ENCODE measurements at places on chromosomes 7 and 10.

DNA sequence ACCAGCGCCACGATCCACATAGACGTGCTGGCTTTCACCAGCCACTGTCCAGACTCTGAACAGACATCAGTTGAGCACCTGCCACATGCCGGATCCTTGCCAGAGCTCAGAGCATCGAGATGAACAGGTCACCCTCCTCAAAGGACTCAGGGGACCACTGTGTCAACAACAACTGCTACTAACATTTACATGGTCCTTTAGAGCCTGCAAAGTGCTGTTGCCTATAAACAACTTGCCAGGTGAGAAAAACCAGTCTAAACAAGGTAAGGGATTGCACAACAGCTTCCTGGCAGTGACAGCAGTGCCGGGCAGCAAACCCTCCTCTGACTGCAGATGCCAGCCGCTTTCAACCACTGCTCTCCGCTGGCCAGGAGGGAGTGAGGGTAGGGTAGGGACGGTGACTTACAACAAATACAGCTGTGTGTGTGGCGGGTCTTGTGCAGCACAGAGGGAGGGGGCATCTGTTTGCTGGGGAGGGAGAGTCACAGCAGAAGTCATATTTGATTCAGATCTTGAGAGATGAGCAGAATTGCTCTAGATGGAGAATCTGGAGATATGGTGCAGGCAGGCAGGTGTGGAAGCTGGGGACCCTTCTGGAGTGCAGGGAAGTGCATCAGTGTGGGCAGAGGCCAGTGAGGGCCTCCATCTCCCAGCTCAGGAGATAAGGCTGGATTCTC is 32.8 kb upstream of the RHEB start:
- no peak for DNase-seq

- no peak for DNase-seq
Observed at GRCh38 chr7:112092306-112092705, 113.9 kb downstream of the DOCK4 start.

DNA sequence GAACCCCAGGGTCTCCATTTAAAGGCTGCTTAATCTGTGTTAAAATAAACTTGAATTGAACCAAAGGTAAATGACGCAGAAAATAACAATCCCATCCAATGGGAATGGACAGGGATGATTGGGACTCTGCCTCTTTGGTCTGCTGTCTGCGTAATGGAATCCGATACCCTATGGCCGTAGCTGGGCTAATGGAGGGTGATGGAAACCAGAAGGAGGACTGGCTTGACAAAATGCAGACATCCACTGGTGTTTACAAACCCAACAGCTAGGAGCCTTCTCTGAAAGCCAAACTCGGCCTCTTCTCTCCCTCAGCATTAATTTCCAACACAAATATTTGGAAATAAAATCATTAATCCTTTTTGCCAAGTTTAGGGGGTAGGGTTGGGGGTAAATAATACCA is 162.2 kb upstream of the CHST15 start:
- no peak for DNase-seq

DNA sequence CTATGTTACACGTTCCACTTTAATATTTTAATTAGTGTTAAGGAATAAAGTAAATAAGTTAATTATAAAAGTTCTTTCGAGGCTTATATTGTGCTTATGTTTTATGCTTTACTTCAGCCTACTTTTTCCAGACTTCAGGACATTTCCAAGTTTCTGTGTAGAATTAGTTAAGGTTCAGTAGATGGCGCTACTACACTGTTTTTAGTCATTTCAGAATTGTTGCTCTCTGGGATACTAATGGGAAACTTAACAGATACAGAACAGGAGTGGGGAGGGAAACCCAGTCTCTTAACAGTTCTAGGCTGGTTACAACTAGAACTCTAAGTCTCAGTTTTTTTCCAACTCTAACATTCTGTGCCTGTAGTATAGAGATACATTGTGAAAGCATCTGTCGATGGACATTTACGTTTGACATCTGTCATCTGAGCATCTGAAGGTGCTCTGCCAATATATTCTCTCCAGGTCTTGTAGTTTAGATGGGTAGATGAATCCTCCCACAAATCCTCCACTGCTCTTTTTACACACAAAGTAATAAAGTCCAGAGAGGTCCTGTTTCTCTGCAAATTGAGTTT is 56.8 kb upstream of the FAM171A1 start:
- no peak for DNase-seq

GRCh38 chr10:112184052-112184371 is 447 bp upstream of the GPAM start:
- DNase-seq: no peak

DNA sequence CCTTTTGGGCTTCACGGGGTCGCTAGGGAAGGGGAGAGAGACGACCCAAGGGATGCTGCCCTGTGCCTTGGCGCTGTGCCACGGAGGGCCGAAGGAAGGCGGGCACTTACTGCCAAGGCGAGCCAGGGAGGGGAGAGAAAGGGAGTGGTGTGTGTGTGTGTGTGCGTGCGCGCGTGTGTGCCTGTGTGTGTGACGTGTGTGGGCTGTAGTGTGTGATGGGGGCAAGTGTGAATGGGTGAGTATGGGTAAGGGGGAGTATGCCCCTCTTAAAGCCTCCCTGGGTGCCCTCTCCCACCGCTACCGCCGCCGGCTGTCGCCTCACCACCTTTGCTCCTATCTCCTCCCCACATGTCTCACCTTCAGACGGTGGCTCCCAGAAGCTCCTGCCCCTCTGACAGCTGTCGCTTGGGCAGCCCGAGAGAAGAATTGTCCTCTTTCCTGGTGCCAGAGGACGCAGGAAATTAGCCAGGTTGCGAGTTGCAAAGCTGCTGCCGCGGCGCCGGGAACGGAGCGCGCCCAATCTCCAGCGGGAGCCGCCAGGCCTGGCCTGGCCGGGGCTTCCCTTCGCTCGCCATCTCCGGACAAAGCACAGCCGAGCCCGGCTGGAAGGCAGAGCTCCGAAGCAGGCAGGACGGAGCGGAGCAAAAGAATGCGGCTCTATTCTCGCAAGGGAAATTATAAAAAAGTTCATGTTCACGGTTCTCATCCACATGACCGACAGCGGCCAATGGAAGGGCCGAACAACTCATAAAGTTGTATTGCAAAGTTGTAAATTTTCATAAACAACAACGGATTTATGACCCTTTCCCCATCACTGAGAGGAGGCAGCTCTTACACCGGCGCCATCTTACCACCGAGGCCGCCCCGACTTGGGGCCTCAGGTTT is at the start of gene HOXA3:
Gene HOXA3, minus strand, starts transcription at position 653 of the 885 bp plus-strand sequence. CDS start 41,943 bp downstream, outside the sequence.
- no peak for DNase-seq

DNA sequence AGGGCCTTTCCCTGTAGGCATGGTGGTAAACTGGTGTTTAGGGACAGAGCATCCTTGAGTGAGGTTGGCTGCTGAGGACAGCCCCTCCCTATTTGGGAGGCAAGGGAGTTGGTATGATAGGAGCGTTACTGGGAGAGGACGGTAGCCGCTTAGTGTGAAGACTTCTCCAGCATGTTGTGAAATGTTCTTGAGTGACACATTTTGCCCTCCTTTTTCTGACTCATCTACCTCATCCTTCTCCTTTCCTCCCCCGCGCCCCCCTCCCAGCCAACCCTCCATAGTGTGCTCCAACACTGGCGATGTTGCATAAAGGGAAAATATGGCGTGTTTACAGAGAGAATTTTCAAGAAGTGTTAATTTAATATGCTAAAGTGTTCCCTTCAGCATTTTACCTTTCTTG is 645.0 kb upstream of the GALNT17 start:
- no peak for DNase-seq

GRCh38 chr7:21585070-21585724 is 42.4 kb downstream of the DNAH11 start:
- DNase-seq: no peak

GRCh38 chr10:102580230-102580629 is 64.0 kb upstream of the TRIM8 start:
- DNase-seq: no peak

DNA sequence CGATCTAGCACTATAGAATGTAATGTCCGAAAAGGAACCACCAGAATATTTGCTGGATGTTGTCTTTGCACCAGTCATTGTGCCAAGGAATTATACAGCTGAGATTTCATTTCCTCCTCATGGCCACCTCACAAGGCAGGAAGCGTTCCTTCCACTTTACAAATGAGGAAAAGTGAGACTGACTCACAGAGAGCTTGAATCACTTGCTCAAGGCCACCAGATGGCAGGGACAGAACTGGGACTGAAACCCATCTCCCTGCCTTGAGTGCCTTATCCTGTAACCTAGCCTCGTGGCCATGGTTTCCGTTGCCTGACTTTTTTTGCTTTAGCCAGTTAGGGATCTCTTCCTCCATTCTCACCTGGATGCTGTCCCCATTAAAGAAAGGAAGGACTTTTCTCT is 44.7 kb upstream of the PDZD8 start:
- DNase-seq: no peak

DNA sequence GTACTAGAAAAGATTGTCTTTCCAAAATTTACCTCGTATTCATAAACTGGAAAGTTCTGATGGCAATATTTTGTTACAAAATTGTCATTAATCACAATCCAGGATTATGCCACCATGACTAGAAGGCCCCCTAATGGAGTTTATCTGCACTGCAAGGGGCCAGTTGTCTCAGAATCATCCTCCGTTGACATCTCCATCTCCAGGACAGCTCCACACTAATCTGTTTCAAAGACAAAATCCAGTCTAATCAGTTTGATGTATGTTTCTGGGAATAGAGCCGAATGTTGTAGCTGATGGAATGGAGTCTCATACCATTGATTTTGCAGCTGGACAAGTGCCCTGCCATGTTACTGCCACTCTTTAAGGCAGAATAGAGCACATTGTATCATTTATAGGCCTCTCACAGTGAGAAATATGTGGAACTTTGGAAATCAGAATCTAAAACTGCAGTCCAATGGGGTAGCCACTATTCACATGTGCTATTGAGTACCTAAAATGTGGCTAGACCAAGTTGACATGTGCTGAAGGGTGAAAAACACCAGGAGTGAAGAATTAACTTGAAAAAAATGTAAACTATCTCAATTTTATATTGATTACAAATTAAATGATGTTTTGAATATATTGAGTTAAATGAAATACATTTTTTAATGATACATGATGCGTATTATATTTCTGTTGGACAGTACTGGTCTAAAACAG is 38.3 kb upstream of the TOMM7 start:
- DNase-seq: peak; percentile 15

DNA sequence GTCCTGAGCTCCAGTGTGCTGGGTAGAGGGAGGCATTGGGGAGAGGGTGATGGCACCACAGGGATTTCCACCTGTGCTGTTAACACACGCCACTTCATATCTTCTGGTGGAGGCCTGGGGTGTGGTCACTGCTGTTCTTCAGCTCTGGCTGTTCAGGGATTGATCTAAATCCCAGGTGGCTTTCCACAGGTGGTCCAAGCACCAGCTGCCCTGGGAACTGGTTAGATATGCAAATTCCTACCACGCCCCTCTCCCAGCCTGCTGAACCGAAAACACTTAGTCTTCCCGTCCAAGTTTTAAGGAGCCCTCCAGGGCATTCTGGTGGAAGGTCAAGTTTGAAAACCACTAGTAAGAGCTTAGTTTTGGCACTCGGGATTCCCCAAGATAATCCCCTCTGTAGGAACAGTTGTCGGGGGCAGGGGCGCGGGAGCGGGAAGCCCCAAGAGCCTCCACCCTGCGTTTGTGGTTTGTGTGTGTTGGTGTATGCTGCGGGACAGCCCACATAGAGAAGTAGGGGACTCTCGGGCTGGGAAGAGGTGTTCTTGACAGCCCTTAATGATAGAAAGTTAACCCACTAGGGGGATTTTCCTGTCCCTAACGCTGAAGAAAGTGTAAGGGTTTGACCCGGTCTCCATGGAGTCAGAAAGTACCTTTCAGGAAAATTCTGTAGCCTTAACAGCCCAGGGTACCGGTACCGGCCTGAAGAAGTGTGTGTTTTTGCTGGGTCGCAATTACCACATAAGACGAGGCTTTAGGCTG is 5.1 kb downstream of the DEPP1 start:
- no peak for DNase-seq

DNA sequence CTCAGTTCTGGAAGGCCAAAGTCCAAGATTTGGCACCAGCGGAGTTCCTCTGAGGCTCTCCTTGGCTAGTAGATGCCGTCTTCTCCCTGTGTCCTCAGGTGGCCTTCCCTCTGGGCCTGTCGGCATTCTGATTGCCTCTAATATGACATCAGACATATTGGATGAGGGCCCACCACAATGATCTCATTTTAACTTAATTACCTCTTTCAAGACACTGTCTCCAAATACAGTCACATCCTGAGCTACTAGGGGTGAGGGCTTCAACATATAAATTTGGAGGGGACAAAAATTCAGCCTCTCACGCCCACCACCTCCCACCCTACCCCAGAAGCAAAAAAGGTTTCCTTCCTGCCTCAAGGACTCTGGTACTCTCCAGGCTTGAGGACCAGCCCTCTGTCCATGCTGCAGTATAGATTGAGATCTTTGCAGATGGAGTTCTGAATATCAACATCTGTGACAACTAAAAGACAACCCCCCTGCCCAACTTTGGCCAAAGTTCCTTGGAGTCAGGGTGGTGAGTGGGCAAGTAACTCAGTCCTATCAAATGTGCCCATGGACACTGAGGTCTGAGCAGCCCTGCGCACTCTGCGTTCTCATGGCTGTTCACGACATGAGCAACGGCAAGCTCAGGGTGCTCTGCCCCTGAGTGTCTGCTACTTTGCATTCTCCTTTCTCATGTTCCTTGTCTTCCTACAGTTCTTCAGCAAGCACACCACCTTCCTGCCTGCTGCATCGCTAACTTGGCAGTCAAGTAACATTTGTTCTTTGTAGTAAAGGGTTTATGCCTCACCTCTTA is 11.5 kb downstream of the TMEM176B start:
- no peak for DNase-seq

DNA sequence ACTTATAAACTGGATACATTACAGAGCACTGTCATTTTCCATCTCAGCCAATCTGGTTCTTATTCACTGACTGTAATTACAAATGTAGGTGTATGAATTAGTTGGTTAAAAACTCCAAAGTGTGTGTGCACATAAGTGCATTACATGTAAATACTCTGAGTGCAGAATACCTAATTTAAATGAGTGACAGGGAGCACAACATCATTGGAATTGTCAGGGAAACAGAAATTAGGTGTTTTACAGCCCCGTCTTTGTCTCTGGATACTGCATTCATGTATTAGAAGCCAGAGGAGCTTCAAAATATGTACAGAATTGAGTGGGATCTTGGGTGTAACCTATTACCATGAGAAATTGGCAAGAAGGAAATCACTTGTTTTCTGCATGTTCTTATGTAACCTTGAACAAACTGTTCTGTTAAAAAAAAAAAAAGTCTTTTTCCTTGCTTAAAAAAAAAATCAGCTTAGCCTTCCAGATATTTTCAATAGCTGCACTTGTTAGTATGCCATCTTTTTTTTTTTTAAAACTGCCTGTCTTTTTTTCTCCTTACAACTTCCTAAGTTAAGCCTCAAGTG is 31.1 kb downstream of the CELF2 start:
- no peak for DNase-seq

- no peak for DNase-seq
Observed at GRCh38 chr7:87354749-87355148, 9.3 kb downstream of the CROT start.

- no peak for DNase-seq
Observed at GRCh38 chr10:56912043-56912442, 551.0 kb upstream of the ZWINT start.

GRCh38 chr7:134669388-134669787 is 22.7 kb downstream of the BPGM start:
- DNase-seq: peak; percentile 6

DNA sequence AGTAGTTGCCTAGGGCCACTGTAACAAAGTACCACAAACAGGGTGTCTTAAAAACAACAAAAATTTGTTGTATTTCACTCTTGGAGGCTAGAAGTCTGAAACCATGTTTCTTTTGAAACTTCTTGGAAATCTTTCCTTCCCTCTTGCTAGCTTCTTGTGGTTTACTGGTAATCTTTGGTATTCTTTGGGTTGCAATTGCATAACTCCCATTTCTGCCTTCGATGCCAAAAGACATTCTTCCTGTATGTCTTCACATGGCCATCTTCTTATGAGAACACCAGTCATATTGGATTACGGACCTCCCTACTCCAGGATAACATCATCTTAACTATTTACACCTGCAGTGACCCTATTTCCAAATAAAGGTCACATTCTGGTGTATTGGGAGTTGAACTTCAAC is 357.4 kb downstream of the PPP1R3A start:
- DNase-seq: no peak
